ENCODE measurements at places on chromosomes 5 and 9. TPM values are rescaled to one million over a fixed set of nuclear protein-coding genes. Genes with fewer than 3 reads are reported as not detected.

- DNase-seq: no peak
Measured at GRCh38 chr5:77396017-77396416, 96.1 kb downstream of the WDR41 start.

DNA sequence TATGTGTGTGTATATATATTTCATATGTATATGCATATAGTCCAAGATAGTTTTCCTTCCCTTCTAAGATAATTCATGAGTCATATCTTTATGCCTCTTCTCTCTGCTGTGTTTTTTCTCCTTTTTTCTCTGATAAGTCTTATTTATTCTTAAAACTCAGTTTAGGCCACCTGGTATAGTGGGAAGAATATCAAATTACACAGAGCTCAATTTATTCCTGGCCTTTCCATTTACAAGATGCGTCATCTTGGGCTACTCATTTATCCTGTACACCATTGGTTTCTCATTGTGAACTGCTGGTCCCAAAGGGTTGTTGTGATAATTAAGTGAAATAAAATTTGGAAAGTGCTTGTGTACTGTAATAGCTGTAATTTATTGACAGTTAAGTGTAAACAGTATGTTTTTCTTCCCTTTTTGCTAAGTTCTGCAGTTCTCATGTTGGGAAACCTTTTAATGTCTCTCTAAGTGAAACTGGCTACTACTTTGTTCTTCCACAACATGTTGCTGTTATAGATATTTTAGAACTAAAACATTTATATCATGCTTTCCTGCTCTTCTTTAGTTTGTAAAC, 19.4 kb downstream of the CCDC171 start:
- peak; percentile 9 for DNase-seq

DNA sequence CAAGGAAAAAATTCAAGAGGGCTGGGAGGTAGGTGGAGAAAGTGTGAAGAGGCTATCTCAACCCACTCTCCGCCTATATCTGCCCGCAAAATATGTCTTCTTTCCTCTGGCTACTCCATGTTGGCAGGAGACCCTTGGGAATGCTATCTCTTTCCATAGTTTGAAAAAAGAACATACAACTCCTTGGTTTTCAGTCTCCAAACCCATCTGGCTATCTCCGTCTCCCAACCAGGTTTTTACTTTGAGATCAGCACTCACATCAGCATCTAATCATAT, 109.9 kb upstream of the IFNE start:
- no peak for DNase-seq

KIF4B gene
- total RNA-seq: not detected

- no peak for DNase-seq
Measured at GRCh38 chr9:130973686-130974281, 34.7 kb upstream of the FIBCD1 start.

ENG gene
- total RNA-seq: 30.7 TPM

DNA sequence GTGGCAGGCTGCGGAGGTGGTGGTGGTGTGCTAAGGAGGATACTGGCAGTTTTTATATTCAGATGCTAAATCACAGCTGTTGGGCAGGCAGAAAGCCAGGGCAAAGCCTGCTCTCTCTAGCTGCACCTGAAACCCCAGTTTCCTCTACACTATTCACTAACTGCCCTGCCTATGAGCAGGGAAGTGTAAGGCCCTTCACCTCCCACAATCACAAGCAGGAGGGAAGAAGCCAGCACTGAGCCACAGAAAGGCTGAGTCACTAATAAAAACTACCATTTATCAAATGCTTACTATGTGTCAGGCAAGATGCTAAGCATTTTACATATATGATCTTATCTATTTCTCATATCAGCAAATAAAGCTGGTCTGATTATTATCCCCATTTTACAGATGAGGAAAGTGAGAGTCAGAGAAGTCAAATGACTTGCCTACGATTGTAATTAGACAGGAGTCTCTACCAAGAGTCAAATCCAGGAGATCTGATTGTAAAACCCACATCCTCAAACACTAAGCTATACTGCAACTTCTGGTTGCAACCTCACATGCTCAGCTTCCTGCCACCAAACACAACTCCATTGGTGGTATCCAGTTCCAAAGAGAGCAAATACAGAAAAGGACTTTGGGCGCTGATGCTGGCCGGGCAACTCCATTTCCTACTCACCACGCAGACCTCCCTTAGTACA, 17.7 kb upstream of the IL6ST start:
- DNase-seq: peak; percentile 80

DNA sequence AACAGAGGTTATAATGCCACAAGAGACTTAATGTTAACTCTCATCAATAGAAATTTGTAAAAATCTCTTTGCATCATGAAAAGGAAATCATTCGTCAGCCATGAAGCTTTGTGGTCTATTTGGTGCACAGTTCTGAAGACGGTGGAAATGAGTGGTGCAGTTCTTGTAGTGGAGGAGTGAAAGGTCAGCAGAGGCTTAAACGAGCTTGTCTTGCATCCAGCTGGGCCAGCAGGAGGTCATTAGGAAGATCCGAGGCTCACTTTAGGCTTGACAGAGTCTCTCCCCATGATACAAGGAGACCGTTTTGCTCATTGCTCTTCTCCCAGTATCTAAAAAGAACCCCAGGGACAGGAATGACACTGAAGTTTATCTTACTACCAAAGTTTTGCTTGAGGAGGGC, 440.8 kb downstream of the BNC2 start:
- no peak for DNase-seq

GRCh38 chr5:53045263-53045662, 56.1 kb downstream of the ITGA2 start:
- peak; percentile 46 for DNase-seq

All from fibroblast of villous mesenchyme (primary cell).